ENCODE measurements at places on chromosomes 1 and 21. TPM values are rescaled to one million over a fixed set of nuclear protein-coding genes. Genes with fewer than 3 reads are reported as not detected.

S100A1 gene
- 28.5 TPM for total RNA-seq

ZNF695 gene
- total RNA-seq: 1.1 TPM

AMY1A gene
- total RNA-seq: not detected

SLAMF7 gene
- 5.7 TPM for total RNA-seq

ANGPTL1 gene
- 25.2 TPM for total RNA-seq

FALEC gene
- not detected for total RNA-seq

NT5C1A gene
- total RNA-seq: 0.29 TPM

F5 gene
- total RNA-seq: 0.44 TPM

CSF3R gene
- total RNA-seq: 54.2 TPM

- DNase-seq: no peak
Observed at GRCh38 chr1:152186556-152187285, 27.7 kb upstream of the RPTN start.

- DNase-seq: no peak
Observed at GRCh38 chr1:36401602-36402503, 4.1 kb upstream of the LSM10 start.

GRCh38 chr1:5623399-5623798, 368.8 kb downstream of the NPHP4 start:
- no peak for DNase-seq

DNA sequence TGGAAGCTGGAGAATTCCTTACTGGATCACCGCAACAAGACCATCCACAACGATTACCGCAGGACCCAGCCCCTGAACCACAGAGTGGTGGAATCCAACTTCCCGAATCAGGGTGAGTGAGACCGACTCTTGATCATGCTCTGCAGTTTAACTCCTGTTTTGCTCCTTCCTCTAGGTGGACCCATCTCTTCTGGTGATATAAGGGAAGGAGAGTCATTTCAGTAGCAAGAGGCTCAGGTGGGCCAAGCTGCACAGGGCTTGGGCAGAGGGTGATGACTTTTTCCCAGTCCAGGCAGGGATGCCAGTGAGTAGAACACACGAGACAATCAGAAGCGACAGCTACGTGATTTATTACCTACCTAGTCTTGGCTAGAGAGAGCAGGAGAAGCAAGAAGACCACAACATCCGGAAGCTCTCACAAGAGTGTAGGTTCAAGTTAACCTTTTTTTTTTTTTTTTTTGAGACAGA, 25.2 kb downstream of the CA6 start:
- DNase-seq: no peak

DNA sequence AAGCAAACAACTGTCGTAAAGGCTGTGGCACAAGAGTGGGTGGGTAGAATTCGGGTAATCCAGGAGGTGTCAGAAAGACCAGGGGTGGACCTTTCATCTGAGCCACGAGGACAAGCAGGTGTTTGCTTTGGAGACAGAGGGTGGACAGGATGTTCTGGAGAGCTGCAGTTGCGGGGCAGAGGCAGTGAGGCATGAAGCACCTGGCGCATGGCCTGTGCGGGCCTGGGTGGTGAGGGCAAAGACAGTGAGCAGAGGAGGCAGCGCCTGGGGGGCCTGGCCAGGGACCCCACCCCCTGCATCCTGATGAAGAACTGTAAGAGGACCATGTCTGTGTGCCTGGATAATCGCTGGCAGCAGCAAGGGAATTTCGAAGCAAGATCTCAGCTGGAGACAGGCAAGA, 24.9 kb downstream of the KIF26B start:
- no peak for DNase-seq

- no peak for DNase-seq
Observed at GRCh38 chr1:51506537-51506936, 12.5 kb downstream of the EPS15 start.

DNA sequence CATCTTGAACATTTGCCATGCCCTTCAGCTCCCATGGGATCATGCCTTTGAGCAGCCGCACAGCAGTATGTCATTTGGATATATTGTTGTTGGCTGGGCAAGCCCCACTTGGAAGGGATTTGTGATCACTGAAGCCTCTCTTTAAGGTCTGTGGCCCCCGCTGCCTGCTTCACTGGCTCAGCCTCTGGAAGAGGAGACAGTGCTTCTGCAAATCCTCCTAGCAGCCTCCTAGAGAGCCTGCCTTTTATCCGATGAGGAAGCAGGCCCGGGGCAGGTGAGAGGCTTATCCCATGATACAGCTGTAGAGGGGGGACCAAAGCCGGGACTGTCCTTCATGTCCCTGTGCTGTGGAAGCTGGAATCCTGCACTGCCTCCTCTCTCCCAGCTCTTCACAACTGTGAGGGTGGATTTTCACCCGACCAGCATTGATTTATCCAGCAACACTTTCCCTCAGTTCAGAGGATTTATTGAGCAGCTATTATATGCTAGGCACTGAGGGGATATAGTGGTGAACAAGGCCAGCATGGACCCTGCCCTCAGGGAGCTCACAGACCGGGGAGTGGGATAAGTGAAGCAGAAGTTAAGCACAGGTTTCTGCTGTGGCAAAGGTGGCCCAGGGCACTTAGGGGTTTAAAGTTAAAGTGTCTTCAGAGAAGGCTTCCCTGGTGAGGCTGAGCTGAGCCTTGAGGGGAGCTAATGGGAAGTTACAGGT, 3.9 kb downstream of the TMEM61 start:
- DNase-seq: no peak

GRCh38 chr1:162218975-162219374, 149.5 kb downstream of the NOS1AP start:
- DNase-seq: no peak

DNA sequence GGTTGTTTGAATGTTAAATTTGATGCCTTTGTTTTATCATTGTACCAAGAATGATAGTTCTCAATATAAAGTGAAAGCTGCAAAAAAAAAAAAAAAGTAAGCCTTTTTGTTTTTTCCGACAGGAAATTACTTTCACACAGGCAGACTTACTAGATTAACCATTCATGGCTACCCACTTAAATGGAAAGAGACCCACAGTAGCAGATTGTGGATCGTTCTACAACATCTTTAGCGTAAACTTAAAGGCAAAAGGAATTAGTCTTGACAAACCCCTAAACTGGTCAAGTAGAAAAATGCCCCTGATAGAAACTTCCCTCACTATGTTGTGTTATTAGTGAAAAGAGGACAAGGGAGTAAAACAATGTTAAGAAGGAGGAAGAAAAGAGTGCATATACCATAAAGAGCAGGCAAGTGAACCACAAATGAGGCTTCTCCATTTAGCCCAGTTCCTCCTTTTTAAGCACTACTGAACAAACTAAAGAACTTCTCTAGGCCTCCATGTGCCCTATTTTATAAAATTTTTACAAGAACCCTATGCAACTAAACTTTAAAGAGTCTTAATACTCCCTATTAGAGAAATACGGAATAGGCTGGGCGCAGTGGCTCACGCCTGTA, 1560.3 kb downstream of the MRPL39 start:
- no peak for DNase-seq

DNA sequence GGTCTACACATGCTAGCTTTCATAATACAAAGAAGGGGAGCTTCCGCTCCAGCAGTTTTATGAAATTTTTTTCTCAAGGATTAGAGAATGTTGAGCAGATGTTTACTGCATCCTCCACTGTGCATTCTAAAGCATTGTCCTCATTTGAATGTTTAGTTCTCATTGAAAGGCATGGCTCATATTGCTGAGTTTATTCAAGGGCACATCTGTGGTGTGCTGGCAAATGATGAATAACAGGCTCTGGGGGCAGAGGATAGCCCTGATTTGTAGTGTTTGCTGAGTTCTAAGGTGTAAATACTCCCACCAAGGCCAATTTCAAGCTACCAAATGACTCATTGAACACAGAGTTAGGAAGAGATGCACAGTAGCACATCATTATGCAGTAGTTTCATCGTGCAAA, 303.2 kb upstream of the FAM78B start:
- no peak for DNase-seq

DNA sequence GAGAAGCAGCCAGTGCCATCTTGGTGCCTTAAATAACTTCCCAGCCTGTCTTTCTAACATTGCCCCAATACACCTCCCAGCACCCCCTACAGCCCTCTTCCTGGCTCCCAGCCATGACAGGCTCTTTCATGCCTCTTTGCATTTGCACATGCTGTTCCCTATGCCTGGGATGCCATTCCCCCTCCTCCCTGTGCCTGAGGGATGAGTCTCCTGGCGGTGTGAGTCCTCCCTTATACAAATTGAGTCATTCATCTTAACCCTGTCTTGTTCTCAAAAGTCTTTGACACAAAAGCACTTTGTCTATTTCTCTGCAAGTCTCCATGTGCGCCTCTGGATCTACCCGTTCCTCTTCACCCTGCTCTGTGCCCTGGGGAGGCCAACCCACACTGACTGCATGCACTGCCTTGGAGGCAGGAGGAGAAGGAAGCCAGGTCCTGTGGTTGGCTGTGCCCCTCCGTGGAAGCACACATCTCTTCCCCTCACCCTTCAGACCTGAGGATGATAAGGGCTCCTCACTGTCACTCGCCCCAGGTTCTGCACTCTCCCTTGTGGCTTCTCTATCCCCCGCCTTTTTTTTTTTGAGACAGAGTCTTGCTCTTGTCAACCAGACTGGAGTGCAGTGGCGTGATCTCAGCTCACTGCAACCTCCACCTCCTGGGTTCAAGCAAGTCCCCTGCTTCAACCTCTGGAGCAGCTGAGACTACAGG, 25.1 kb downstream of the CDCP2 start:
- DNase-seq: no peak
